ENCODE measurements at places on chromosomes 16 and 17.

DNA sequence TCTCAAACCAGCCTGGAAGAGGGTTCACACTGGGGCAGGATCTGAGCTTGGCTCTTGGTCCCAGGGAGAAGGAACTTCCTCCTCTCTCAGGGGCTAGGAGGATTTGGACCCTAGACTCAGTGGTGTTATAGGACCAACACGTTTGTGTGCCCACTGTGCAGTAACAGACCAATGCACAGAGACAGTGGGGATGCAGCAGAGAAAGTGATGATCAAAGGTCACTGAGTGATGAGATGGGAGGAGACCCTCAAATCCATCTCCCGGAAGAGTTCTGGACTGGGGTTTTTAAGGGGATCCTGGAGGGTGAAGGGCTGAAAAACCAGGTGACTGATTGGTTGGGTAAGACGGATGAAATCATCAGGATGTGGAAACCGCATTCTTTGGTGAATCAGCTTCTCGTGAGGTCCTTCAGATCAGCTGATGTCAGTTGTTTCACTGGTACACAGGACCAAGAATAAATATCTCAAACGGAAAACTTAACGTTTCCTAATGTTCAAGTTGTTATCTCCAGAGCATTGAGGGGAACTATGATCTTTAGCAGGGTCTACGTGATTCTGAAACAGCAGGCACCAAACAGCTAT, 3.3 kb upstream of the VAC14 start:
- peak; percentile 98 for DNase-seq

DNA sequence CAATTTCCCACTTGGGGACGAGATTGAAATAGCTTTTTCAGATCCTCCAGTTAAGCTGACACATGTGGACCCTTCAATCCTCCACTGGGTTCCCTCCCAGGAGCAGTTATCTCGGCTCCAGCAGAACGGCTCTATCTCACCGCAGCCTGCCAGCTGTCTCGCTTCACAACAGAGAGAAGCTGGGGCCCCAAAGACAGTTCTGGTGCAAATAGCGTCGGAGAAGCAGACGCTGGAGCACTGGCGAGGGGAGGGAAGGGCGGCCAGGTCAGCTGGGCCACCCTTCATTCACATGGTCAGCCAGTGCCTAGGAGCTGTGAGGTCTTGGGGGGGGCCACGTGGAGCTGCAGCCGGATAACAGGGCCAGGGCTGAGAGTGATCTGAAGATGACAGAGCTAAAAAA, 141.3 kb upstream of the SDK2 start:
- DNase-seq, result no peak

GRCh38 chr17:45364531-45365390, 47.9 kb upstream of the MAP3K14 start:
- peak; percentile 63 for DNase-seq

DNA sequence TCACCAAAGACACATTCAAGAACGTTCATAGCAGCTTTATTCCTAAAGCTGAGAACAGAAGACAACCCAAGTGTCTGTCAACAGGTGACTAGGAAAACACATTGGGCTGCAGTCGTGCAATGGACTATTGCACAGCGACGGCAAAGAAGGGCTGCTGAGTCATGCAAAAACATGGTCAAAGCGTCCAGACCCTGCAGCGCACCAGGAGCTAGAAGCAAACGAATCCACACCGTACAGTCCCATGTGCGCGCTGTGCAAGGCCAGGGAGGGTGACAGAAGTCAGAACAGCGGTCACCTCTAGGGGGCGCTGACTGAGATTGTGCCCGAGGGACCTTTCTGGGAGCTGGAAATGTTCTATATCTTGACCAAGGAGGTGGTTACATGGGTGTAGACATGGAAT, 266.4 kb downstream of the MAF start:
- DNase-seq, result no peak

DNA sequence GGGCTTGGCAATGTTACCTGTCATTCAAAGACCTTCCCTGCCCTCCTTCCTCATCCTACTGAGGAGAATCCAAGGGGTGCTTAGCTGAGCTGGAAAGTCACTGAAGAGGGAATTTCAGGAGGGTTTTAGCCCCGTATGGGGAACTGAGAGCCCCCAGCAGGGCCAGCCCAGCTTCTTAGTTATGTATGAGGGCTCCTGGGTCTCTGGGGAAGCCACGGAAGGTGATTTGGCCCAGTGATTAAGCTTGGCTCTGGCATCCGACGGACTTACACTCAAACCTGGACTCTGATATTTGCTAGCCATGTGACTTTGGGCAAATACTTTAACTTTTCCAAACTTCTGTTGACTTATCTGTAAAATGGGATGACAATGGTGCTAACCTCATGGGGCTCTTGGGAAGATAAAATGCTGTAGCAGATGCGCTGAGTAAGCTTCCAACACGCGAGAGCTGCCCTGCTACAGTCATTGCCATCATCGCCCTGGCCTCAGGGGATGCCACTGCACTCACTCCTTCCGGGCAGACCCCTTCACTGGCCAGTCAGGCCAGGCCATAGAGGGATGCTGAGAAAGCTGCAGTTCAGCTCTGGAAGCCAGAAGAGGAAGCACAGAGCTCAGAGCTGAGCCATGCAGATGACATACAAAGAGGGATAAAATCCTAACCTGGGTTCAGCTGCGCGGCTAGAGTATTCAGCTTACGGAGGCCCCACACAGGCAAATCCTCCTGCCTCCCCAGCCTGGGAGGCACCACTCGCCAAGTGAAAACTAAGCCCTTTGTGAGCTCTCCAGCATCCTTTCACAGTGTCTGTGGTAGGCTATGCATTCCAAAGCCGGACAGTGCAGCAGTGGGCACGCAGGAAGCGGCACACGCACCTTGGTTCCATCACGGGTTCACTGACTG, 44.9 kb upstream of the PIK3R6 start:
- no peak for DNase-seq

DNA sequence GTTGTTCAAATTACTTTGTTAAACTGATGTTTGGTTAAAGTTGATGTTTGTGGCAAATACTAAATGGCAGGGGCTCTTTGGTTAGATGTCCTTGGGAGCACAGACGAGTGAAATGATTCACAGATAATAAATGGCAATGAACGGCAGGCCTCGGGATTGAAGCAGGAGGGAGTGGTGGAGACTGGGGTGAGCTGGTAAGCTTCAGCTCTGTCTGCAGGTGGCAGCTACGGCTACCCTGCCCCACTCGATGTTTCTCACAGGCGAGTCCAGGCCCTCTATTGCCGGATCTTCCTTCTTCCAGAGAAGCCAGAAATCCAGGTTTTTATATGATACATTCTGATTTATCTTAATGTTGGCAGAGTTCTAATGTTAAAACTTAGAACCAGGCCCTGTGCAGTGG, 144.8 kb upstream of the CACNG5 start:
- no peak for DNase-seq

- no peak for DNase-seq
Measured at GRCh38 chr17:82128287-82128686, 30.3 kb upstream of the FASN start.

DNA sequence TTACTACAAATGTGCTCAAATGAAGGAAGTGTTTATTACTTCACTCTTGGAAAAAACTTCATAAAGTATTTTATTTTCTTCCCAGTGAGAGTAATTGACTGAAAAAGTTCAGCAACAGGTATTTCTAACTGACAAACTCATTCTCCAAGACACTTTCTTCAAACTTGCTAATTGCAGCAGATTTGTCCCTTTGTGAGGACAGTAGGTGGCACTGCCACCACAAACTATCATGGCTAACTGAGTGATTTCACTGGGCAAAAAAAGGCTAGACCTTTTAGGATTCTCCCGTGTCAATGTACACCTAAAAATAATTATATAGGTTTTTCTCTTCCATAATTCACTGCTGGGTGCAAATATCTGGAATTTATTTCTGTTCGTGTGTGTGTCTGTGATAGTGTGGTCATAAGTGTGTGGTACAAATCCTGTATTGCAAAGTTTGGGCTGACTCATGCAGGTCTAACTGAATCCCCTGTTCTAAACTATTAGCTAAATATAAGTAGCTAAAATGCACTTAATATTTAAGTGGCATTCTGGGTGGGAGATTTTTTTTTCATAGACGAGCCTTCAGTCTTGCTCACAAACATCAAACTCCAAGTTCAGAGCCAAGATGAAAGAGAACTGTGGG, 3.9 kb downstream of the HS3ST3A1 start:
- peak; percentile 79 for DNase-seq

DNA sequence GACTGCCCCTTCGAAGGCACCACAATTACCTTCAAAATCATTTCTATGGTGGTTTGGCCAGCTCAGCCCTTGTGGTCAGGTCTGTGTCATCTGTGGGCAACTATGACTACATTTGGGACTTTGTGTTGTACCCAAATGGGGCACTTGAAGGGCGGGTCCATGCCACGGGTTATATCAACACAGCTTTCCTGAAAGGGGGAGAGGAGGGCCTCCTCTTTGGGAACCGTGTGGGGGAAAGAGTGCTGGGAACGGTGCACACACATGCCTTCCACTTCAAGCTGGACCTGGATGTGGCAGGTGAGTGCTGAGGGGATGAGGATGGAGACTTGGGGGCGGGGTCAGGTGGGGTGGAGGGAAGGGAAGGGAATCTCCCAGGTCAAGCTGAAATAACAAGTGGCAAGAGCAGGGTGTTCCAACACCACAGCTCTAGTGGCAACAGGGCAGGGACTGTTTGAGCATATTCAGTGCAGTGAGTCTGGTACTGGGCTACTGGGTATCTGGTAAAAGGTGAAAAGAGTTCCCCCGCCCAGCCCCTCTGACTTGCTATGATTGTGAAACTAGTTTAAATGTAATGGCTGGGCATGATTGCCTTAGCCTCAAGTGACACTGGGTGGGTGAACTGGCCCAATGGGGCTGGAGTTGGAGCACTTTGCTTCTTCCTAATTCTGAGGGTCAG, 1.7 kb downstream of the AOC2 start:
- DNase-seq, result no peak

- no peak for DNase-seq
Measured at GRCh38 chr16:84453061-84453752, 51.3 kb downstream of the MEAK7 start.

- DNase-seq, result peak; percentile 80
Measured at GRCh38 chr17:3030096-3030495, 33.3 kb downstream of the OR1D5 start.

DNA sequence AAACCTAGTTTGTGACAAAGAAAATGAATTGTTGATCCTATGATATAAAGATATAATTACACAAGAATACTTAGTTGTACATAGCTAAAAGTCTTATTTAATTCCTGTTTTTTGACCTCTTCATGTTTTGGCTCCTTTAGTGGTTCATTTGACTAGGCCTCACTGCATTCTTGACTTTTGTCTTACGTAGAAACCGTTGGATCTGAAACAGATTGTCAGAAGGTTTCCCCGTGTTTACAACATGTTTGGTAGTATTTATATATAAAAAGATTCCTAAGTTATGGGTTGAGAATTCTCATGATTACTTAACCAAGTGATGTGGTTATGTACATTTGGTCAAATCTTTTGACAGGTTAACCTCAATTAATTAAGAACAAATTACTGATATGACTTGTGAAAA, 162.8 kb downstream of the BCAS3 start:
- DNase-seq, result no peak

GRCh38 chr16:15575293-15576049, 67.5 kb downstream of the MARF1 start:
- DNase-seq, result no peak

GRCh38 chr17:41258406-41258805, 3.2 kb downstream of the KRTAP9-9 start:
- DNase-seq, result no peak

DNA sequence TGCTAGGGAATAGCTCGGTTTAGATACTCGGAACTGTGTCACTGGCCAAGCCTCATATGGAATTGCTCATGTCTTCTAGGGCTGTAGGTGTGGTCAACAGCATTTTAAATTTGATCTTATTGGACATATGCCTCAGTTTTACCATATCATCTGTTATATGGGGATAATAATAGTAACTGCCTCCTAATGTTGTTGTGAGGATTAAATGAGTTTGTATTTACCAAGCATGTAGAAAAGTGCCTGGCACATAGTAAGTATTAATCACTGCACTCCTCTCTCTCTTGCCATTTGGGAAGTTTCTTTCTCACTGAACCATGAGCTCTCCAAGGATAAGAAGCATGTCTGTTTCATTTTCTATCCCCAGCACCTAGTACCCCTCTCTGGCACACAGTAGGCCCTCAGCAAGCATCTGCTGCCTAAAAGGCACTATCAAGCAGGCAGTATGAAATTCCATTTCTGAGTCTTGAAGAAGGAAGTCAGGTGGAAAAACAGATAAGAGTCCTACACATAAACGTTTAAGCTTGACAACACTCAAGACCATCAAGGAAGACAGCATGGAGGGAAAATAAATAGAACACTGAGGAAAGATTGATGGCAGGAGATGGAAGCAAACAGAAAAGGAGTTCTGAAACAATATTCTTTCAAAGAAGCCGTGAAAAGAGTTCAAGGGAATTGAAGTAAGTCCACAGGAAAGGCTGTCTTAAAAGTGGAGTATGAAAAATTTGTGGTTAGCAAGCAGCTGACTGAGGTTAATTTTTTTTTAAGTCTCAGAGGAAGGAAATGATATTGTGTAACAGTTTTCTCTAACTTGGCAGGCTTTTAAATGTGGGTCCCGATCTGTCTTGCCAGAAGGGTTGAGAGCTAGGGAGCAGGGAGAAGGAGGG, 2.2 kb upstream of the ATP6V0A1 start:
- DNase-seq, result peak; percentile 90

DNA sequence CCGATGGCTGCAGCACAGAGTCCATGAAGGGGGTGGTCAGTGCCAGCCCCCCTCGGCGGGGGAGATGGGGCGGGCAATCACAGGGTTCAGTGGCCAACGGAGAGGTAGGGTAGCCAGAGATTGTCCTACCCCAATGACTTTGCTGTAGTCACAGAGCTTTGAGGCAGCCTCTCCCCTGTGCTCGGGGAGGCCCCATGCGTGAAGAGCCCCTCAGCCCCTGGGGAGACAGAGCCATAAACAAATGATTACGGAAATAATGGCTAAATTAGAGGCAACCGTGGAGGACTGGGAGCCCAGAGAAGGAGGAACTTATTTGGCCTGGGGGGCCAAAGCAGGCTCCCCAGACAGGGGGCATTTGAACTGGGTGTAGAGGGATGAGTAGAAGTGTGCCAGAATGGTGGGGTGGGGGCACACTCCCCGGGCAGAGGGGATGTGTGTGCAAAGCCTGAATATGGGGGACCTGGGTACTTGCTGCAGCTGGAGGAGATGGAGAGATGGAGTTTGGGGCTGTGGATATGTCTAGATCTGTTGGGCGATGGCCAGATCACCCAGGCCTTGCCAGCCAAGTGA, 164.8 kb downstream of the CMIP start:
- DNase-seq, result no peak

DNA sequence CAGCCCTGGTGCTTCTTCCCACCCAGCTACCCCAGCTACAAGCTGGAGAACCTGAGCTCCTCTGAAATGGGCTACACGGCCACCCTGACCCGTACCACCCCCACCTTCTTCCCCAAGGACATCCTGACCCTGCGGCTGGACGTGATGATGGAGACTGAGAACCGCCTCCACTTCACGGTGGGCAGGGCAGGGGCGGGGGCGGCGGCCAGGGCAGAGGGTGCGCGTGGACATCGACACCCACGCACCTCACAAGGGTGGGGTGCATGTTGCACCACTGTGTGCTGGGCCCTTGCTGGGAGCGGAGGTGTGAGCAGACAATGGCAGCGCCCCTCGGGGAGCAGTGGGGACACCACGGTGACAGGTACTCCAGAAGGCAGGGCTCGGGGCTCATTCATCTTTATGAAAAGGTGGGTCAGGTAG, 3.6 kb downstream of the GAA start:
- no peak for DNase-seq

GRCh38 chr17:61926826-61927207, 965 bp downstream of the INTS2 start:
- no peak for DNase-seq
